Activated CD4-positive, alpha-beta T cell treated with anti-CD3 and anti-CD28 coated beads, Interleukin-2, amount 50 U/mL, for 24 hours (primary cell): ENCODE measurements at places on chromosomes 5 and 9.

GRCh38 chr9:96009223-96009602, 133.7 kb downstream of the ERCC6L2 start:
- DNase-seq = no peak

DNA sequence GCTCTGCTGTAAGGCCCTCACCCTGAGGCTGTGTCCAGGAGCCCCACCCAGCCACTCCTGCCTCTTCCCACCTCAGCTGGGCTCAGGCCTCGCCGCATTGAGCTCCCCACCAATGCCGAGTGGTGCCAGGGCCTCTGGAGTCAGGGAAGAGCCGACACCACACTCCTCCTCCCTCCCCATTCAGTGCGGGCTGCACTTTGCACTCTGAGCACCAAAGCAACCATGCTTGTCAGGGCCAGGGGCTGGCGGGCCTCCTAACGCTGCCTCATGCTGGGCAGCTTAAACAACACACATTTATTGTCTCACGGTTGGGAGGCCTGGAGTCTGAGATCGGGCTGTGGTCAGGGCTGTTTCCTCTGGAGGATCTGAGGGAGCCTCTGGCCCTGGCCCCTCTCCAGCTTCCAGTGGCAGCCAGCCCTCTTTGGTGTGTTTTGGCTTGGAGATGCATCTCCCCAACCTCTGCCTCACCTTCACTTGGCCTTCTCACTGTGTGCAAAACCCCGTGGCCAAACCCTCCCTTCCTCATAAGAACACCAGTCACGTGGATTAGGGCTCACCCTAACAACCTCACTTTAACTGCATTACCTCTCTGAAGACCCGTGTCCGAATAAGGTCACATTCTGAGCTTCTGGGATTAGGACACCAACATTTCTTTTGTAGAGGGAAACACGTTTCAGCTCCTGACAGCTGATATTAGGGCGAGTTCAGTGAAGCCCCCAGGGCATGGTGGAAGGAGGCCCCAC, 157.8 kb downstream of the MED10 start:
- no peak for DNase-seq

- no peak for DNase-seq
These were observed 960 bp upstream of the IFNB1 start for GRCh38 chr9:21078702-21079101.

GRCh38 chr9:4985386-4986266, 554 bp downstream of the JAK2 start:
- peak; percentile 32 for DNase-seq

GRCh38 chr9:134944916-134945315, 27.2 kb upstream of the FCN1 start:
- DNase-seq = no peak

GRCh38 chr9:85501456-85501855, 240.3 kb downstream of the AGTPBP1 start:
- no peak for DNase-seq

- DNase-seq = no peak
These were observed 2280.6 kb upstream of the ACO1 start for GRCh38 chr9:30103647-30104394.

GRCh38 chr5:62653001-62653863, 74.6 kb downstream of the LRRC70 start:
- DNase-seq = no peak

DNA sequence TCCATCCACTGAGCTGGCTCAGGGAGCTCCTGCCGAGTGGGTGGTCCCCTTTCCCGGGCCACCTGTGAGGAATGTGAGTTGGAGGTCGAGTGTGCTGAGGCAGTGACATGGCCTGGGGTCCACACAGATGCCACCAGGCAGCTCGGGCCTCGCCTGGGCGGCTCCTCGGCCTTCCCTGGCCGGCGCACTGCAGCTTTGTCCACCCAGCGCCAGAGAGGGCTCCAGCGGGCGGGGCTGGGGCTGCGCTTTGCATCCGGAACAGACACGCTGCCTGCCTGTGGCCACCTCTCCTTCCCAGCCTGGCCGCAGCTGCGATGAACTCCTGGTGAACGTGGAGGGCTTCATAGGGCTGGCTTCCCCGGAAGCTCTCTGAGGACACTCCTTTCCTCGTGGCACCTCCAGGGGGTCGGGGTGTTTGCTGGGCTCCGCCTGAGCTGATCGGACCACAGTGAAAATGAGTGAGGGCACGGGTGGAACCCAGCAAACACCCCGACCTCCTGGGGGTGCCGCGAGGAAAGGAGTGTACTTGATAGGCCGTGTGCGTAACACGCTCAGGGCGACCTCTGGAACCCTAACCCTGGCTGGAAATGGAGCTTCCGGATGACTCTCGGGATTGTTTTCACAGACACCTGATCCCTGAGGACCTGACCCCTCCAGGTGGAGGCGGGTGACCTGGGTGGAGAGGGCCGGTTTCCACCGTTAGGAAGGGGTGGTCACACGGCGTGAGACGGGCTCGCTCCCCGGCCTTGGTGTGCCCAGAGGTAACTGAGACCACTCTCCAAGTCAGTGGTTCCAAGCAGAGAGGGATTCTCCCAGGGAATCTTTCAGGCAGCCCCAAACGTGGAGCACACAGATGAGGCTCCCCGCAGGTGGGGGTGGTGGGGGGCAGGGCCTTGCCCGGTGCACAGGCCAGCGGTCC, 31.8 kb upstream of the RXRA start:
- no peak for DNase-seq

- no peak for DNase-seq
These were observed 104.0 kb downstream of the DOCK8 start for GRCh38 chr9:318646-319045.

GRCh38 chr5:133916914-133917313, 51.5 kb downstream of the C5orf15 start:
- DNase-seq = no peak

DNA sequence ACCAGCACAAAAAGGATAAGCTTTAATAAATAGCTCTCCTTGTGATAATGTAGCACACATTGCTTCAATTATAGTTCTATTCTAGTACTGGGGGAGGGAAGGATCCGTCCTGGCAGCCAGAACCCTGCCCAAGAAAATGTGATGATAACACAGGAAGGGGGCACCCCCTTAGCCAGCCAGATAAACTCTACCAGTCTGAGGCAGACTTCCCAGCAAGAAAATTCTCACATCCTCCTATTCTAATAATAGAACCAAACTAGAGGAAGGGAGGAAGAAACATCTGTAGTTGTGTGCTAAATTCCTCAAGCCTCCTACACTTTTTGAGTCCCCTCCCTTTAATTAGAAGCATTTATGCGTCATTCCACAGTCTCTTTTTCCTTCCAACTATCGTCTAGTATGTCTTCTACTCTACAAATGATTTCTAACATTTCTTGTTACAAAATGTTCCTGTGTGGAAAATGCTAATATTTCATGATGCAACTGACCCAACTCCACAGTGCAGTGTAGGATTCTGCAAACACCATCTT, 261.0 kb downstream of the SEMA5A start:
- no peak for DNase-seq

DNA sequence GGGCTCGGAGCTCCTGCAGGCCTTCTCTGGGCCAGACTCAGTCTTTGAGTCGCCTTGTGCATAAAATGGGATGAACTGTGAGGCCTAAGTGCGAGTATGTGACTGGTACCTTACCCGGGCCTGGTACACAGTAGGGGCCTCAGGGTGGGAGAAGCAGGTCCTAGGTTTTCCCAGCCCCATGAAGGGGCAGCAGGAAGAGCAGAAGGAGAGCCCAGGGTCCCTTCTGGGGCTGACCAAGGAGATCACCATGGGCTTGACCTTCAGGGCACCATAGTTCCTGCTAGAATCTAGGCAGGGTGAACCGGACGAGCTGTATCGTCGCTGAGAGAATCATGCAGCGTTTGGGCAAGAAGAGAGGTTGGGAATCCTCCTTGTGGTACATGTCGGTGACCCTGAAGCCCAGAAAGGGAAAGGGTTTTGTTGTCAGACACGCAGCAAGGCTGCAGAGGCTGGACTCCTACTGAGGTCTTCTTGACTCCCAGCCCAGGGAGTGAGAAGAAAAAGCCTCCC, 373 bp upstream of the PHYKPL start:
- no peak for DNase-seq

GRCh38 chr5:6058055-6058715, 320.2 kb downstream of the MED10 start:
- no peak for DNase-seq

- DNase-seq = no peak
These were observed 236.2 kb upstream of the ADRA1B start for GRCh38 chr5:159680095-159680494.
